ENCODE measurements at places on chromosomes 11 and 22.
A peak's percentile ranks its signal among the peaks of the same experiment; 100 is the strongest.

DNA sequence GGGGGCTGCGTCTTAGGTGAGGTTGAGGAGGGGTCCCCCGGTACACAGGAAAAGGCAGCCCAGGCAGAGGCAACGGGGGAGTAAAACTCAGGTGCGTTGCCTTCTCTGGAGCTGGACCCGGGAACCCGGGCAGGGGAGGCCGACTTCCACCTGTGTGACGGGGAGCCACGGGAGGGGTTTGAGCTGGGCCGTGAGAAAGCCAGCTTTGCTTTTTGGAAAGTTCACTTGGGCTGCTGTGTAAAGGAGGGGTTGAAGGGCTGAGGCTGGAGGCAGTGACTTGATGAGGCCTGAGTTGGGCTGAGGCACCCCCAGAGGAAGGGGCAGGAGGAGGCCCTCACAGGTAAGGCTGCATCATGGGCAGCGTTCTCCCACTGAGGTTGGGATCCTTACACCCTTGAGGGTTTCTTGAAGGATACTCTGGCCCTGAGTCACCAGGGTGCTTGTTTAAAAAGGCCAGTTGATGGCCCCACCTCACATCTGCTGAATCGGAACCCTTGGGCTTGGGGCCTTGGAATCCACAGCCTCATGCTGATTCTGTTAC lies 47.2 kb downstream of the CHRDL2 start:
- no peaks in the 10 kb centered on the region for H3K27me3 ChIP-seq
- no peaks in the 10 kb centered on the region for H3K36me3 ChIP-seq
- no peak for DNase-seq
- H3K27ac ChIP-seq, result no peak overlapping the region
- H3K4me1 ChIP-seq, result peaks cover 1% of the 10 kb centered on the region

DNA sequence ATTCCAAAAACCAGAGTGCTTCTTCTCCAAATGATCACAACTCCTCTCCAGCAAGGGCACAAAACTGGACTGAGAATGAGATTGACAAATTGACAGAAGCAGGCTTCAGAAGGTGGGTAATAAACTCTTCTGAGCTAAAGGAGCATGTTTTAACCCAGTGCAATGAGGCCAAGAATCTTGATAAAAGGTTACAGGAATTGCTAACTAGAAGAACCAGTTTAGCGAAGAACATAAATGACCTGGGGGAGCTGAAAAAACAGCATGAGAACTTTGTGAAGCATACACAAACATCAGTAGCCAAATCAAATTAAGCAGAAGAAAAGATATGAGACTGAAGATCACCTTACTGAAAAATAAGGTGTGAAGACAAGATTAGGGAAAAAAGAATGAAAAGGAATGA lies 15.5 kb downstream of the OR52M1 start:
- no peaks in the 10 kb centered on the region for H3K4me1 ChIP-seq
- H3K27me3 ChIP-seq, result no peaks in the 10 kb centered on the region
- no peaks in the 10 kb centered on the region for H3K36me3 ChIP-seq
- no peak for DNase-seq
- H3K27ac ChIP-seq, result no peak overlapping the region

GRCh38 chr11:129184581-129184980 lies 7.5 kb downstream of the ARHGAP32 start:
- no peaks in the 10 kb centered on the region for H3K27me3 ChIP-seq
- H3K4me3 ChIP-seq, result no peak overlapping the region
- no peak overlapping the region for H3K27ac ChIP-seq
- DNase-seq, result no peak

GRCh38 chr11:132196928-132197327 lies 826.5 kb downstream of the NTM start:
- no peak overlapping the region for H3K4me3 ChIP-seq
- H3K27ac ChIP-seq, result no peak overlapping the region
- no peaks in the 10 kb centered on the region for H3K36me3 ChIP-seq
- H3K4me1 ChIP-seq, result no peaks in the 10 kb centered on the region

- no peaks in the 10 kb centered on the region for H3K27me3 ChIP-seq
- no peak for DNase-seq
- no peaks in the 10 kb centered on the region for H3K36me3 ChIP-seq
- no peak overlapping the region for H3K27ac ChIP-seq
Observed at GRCh38 chr11:117743121-117743815, 53.7 kb downstream of the DSCAML1 start.

DNA sequence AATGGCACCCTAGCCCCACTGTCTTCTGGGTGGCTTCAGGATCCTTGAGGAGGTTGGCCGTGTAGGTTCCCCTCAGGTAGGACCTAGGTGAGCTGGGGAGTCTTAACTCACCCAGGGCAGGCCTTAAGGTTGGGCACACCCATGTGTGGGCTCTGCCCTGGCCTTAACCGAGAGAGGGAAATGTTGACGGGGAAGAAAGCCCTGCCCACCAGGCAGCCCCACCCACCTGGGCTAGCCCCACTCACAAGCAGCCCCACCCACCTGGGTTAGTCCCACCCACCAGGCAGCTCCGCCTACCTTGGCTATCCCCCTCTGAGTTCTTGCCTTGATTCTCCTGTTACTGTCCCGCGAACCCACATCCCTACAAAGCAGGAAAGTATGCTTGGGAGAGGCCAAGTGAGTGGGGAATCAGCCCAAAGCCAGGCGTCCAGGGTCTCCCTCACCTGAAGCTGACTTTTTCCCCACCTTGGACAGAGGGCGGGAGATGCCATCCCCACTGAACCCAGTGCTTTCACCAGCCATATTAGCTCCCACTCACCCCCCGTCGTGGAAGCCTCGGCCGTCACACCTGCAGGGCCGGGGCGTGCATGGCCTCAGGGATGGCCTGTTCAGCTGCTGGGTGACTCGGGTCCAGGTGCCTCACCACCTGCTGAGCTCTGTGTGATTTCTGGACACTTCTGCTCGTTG lies at the start of gene MYEOV:
MYEOV (plus strand) TSS at position 337 of the 687 bp plus-strand sequence. CDS start 1,200 bp downstream, outside the sequence.
- H3K4me3 ChIP-seq, result peak within 1 kb of the TSS; percentile 69
- peaks cover 39% of the 10 kb centered on the region for H3K4me1 ChIP-seq
- H3K27me3 ChIP-seq, result 0 out of 3 replicates have a peak, but pooled peaks cover 3% of the 10 kb centered on the region
- peaks cover 11% of the 10 kb centered on the region for H3K36me3 ChIP-seq

- no peak overlapping the region for H3K27ac ChIP-seq
- DNase-seq, result no peak
- H3K27me3 ChIP-seq, result no peaks in the 10 kb centered on the region
- no peaks in the 10 kb centered on the region for H3K36me3 ChIP-seq
Observed at GRCh38 chr22:38347944-38348750, 30.9 kb upstream of the CSNK1E start.

DNA sequence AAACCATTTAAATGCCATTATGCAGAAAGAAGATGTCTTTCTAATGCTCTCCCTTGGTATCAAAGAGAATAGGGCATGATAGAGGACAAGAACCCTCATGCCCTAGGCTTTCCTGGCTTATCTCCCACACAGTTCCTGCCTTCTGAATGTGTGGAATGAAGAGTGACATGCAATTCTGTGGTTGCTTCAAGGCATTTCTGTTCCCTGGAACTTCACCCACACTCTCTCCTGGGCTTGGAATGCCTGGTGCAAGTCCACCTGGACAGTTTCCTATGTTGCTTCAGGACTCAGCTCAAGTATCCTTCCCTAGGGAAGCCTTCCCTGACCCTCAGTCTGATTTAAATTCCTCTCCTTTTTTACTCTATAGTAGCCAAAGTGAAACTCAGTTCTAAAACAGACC lies 53.8 kb upstream of the DRD2 start:
- H3K27me3 ChIP-seq, result peaks cover 8% of the 10 kb centered on the region
- H3K4me1 ChIP-seq, result no peaks in the 10 kb centered on the region
- no peak overlapping the region for H3K4me3 ChIP-seq
- DNase-seq, result no peak

DNA sequence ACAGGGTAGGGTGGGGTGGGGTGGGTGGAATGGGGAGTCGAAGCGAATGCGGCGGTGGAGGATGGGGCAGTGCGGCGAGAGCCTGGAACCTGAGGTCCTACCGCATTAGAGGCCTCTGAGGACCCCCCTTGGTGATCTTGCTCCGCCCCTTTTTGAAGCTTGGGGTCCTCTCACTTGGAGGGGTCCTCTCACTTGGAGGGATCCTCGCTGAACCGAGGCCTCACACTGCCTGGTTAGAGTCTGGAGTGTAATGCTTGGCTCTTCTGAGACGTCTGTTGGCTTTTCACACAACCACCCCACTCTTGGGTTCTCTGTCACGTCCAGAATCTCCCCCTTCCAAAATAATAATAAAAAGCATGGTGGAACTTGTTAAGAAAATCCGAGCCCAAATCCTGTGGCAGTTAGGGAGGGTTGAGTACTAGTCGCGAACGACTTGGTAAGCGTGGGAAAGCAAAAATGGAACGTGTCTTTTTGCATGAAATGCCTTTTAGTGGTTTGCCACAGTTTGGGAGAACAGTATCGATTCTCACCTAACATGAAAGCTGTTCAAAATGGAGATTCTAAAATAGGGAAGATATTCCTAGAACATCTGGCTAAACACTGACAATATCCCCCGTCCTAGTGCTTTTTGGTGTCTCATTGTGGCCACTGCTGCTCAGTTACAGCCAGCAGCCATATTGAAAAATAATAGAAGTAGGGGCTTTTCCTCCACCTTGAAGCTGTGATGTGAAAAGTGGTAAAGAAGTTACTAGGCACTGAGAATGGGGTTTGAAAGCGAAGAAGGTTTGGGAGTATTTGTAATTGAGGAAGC lies 822 bp downstream of the RBX1 start:
- H3K27me3 ChIP-seq, result no peaks in the 10 kb centered on the region
- DNase-seq, result no peak
- H3K27ac ChIP-seq, result peak overlapping the region; percentile 77
- H3K4me3 ChIP-seq, result peak overlapping the region; percentile 47

DNA sequence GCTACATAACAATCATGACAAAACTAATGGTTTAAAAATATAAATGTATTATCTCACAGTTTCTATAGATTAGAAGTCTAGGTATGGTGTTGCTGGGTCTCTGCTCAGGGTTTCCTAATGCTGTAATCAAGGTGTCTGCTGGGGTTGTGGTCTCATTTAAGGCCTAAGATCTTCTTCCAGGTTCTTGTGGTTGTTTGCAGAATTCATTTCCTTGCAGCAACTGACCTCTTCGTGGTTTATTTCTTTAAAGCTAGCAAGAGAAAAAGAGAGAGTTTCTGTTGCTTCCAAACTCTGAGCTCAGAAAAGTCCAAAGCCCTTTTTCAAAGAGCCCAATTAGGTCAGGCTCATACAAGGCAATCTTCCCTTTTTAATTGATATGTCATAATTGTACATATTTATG lies 452.7 kb upstream of the CCDC179 start:
- no peaks in the 10 kb centered on the region for H3K27me3 ChIP-seq
- H3K4me3 ChIP-seq, result no peak overlapping the region
- H3K36me3 ChIP-seq, result no peaks in the 10 kb centered on the region
- no peak for DNase-seq
- H3K27ac ChIP-seq, result no peak overlapping the region

- H3K36me3 ChIP-seq, result no peaks in the 10 kb centered on the region
Observed at GRCh38 chr22:28139961-28140360, 220.9 kb upstream of the PITPNB start.

DNA sequence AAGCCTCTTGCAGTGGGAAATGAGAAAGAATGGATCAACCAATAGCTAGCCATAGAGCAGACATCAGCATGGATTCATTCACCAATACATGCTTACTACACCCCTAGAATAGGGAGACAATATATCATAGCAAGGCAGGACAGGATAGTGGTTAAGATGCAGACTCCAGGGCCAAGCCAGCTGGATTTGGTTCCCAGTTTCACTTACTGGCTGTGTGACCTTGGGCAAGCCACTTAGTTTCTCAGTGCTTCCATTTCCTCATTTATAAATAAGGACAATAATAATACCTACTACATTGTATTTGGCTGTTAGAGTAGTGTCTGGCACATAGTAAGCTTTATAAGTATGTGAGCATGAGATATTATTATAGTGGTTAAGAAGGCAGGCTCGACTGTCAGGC lies 7.1 kb downstream of the DCHS1 start:
- DNase-seq, result no peak
- H3K4me1 ChIP-seq, result peaks cover 20% of the 10 kb centered on the region
- no peaks in the 10 kb centered on the region for H3K36me3 ChIP-seq
- no peaks in the 10 kb centered on the region for H3K27me3 ChIP-seq
- H3K4me3 ChIP-seq, result no peak overlapping the region

GRCh38 chr22:50189849-50190181 lies 4.1 kb downstream of the TRABD start:
- H3K36me3 ChIP-seq, result peaks cover 46% of the 10 kb centered on the region
- peak overlapping the region; percentile 79 for H3K27ac ChIP-seq
- H3K4me3 ChIP-seq, result peak overlapping the region; percentile 47
- no peak for DNase-seq
- H3K27me3 ChIP-seq, result no peaks in the 10 kb centered on the region

- no peaks in the 10 kb centered on the region for H3K27me3 ChIP-seq
- no peak for DNase-seq
- no peak overlapping the region for H3K4me3 ChIP-seq
- H3K36me3 ChIP-seq, result peaks cover 8% of the 10 kb centered on the region
- H3K27ac ChIP-seq, result peak overlapping the region; percentile 41
Observed at GRCh38 chr22:37896181-37896592, 9.9 kb upstream of the MICALL1 start.

DNA sequence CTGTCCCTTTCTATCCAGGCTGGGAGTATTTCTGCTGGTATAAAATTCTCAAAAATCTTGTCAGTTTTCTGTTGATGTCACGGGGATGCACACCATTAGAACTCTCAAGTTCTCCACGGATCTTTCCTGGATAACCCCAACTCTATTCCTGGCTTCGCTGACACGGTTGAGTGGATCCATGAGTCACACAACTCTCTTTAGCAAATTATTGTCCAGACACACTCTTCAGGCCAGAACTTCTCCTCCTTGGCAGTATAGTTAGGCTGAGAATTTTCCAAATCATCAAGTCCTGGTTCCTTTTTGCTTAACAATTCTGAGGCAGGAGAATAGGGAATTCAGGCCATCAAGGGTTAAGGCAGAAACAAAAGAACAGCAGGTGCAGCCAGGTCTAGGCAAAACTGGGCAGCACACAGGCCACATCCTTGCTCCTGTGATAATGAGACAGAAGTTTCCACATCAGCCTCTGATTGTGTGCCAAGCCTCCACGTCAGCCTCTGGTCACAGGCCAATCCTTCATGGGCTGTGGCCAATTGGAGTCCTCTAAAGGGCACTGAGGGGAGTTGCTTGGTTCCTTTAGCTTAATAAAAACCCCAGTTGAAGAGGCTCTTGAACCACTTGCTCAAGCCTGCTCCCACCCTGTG lies 5.7 kb upstream of the ACAT1 start:
- H3K27me3 ChIP-seq, result no peaks in the 10 kb centered on the region
- no peaks in the 10 kb centered on the region for H3K4me1 ChIP-seq
- no peaks in the 10 kb centered on the region for H3K36me3 ChIP-seq
- H3K4me3 ChIP-seq, result no peak overlapping the region
- DNase-seq, result no peak

- H3K27me3 ChIP-seq, result no peaks in the 10 kb centered on the region
- peaks cover 79% of the 10 kb centered on the region for H3K36me3 ChIP-seq
- no peak for DNase-seq
- peaks cover 50% of the 10 kb centered on the region for H3K4me1 ChIP-seq
- H3K4me3 ChIP-seq, result no peak overlapping the region
- no peak overlapping the region for H3K27ac ChIP-seq
Observed at GRCh38 chr22:21936151-21936775, 16.4 kb downstream of the PPM1F start.

DNA sequence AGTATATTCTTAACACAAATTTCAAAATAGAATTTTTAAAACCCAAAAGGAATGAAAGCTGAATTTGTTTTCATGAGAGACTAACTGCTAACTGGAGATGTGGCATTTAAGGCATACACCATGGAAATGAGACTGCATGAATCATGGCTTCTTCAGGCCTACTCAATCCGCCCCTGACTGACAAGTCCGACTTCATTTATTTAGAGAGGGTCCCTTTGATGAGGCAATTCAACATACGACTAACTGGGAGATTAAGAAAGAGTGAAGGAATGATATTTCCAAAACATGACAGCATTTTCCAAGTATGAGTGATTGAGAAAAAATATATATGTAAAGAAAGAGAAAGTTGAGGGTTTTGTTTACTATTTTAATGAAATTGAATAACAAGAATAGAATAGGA lies 720.1 kb downstream of the DLG2 start:
- H3K4me1 ChIP-seq, result no peaks in the 10 kb centered on the region
- DNase-seq, result no peak
- no peak overlapping the region for H3K4me3 ChIP-seq
- H3K36me3 ChIP-seq, result no peaks in the 10 kb centered on the region
- H3K27me3 ChIP-seq, result no peaks in the 10 kb centered on the region
- no peak overlapping the region for H3K27ac ChIP-seq
